ENCODE measurements at places on chromosomes 6 and 20. TPM values are rescaled to one million over a fixed set of nuclear protein-coding genes. Genes with fewer than 3 reads are reported as not detected.

DNA sequence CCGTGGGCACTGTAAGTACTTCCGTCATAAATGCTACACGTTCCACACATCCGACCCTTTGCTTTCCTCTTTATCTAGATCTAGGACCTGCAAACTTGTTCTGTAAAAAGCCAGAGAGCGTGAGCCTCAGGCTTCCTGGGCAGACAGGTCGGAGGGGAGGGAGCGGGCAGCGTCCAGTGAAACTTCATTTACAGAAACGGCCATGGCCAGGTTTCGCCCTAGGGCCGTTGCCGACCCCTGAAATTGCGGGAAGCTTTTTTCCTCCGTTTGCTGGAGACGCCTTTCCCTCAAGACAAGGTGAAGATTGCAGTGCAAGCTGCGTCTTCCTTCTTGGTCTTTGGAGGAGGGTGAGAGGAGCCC, 155.4 kb downstream of the DLL1 start:
- H3K4me3 ChIP-seq, result no peak overlapping the region
- H3K4me1 ChIP-seq, result no peaks in the 10 kb centered on the region
- no peak for DNase-seq
- peaks cover 9% of the 10 kb centered on the region for H3K36me3 ChIP-seq

GRCh38 chr6:119161438-119161837, 83.0 kb upstream of the FAM184A start:
- H3K4me3 ChIP-seq, result no peak overlapping the region
- H3K36me3 ChIP-seq, result peaks cover 4% of the 10 kb centered on the region
- DNase-seq, result no peak
- H3K4me1 ChIP-seq, result peaks cover 19% of the 10 kb centered on the region

DNA sequence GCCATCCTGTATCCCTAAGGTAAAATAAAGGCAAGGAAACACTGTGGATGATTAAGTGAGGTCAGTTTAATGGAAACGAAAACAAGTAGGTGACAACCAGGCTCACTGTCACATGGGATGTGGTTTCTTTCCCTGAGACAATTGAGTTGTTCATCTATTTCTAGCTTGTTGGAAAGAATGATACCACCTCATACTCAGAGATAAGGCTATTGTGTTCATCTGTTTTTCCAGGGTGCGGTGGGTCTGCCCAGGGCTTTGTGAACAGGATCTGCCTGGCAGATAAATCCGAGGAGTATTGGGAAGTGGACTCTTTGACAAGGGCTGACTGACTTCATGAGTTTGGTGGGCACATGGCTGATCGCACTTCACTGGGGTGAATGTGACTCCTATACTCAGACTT, 80.8 kb upstream of the TIAM2 start:
- DNase-seq, result no peak
- H3K27ac ChIP-seq, result peak overlapping the region; percentile 59
- H3K36me3 ChIP-seq, result no peaks in the 10 kb centered on the region

GRCh38 chr6:106825156-106825555, 149.4 kb downstream of the CD24 start:
- H3K27ac ChIP-seq, result no peak overlapping the region
- no peaks in the 10 kb centered on the region for H3K27me3 ChIP-seq
- H3K36me3 ChIP-seq, result no peaks in the 10 kb centered on the region
- no peak for DNase-seq
- no peaks in the 10 kb centered on the region for H3K4me1 ChIP-seq

- no peak overlapping the region for H3K4me3 ChIP-seq
- peaks cover 4% of the 10 kb centered on the region for H3K27me3 ChIP-seq
- H3K4me1 ChIP-seq, result peaks cover 13% of the 10 kb centered on the region
- H3K27ac ChIP-seq, result no peak overlapping the region
Measured at GRCh38 chr20:44070139-44070900, 116.7 kb downstream of the JPH2 start.

- no peak overlapping the region for H3K4me3 ChIP-seq
- no peaks in the 10 kb centered on the region for H3K27me3 ChIP-seq
- no peak for DNase-seq
Measured at GRCh38 chr6:46115634-46116033, 14.2 kb upstream of the ENPP4 start.

DNA sequence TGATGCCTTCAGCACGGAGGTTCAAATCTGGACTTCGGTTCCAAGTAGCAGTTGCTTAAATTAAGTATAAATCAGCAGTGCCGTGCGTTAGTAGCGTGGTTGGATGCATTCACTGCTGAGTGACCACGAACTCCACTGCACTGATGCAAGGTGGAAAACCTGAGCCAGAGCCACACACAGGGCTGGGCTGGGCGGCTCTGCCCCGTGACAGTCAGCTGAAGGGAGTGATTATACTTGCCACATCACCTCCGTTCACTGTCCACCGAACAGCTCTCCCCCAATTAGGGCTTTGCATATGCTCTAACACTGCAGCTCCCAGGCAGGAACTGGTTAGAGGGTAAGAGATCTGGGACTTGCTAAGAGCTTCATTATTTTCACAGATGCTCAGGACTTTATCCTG, 22.2 kb downstream of the PPP1R3G start:
- no peak overlapping the region for H3K27ac ChIP-seq
- H3K4me3 ChIP-seq, result no peak overlapping the region
- H3K4me1 ChIP-seq, result no peaks in the 10 kb centered on the region
- peaks cover 5% of the 10 kb centered on the region for H3K27me3 ChIP-seq
- peaks cover 15% of the 10 kb centered on the region for H3K36me3 ChIP-seq

- no peak overlapping the region for H3K4me3 ChIP-seq
- DNase-seq, result no peak
- no peaks in the 10 kb centered on the region for H3K4me1 ChIP-seq
Measured at GRCh38 chr6:103798166-103798565, 1061.6 kb downstream of the HACE1 start.

DNA sequence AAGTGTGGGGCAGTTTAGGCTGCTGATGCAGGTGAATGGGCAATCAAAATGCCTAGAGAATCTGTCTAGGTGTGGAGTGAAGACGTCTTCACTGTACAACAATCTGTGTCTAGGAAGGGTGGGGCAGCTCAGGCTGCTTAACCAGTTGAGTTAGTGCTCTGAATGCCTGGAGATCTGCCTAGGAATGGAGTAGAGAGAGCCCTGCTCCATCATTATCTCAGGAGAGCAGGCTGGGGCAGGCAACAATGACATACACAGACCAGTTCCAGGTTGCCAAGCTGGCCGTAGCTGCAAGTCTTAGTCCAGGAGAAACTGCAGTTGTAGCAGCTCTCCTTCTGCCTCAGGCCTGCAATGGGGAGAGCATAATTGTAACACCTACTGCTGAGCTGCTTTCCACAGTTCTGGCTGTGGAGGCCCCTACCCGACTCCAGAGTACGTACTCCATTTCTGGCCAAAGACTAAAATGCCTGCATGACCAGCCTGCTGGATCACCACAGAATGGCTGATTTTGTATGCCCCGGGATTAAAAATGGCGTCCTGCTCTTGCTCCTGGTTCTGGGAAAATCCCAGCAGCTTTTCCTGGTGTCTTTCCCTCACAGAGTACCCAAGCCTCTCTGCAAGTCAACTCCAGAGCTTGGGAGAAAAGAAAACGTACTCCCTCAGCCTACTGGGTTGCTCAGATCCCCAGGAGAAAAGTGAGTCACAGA, 545.4 kb downstream of the ADGRB3 start:
- H3K4me3 ChIP-seq, result no peak overlapping the region
- no peaks in the 10 kb centered on the region for H3K4me1 ChIP-seq
- no peak overlapping the region for H3K27ac ChIP-seq

GRCh38 chr6:113813142-113813541, 44.0 kb upstream of the MARCKS start:
- no peak overlapping the region for H3K27ac ChIP-seq
- no peak for DNase-seq
- H3K27me3 ChIP-seq, result peaks cover 3% of the 10 kb centered on the region
- no peaks in the 10 kb centered on the region for H3K36me3 ChIP-seq

GRCh38 chr20:46991880-46992639, 97.4 kb downstream of the EYA2 start:
- H3K36me3 ChIP-seq, result no peaks in the 10 kb centered on the region
- no peak overlapping the region for H3K4me3 ChIP-seq
- H3K27ac ChIP-seq, result no peak overlapping the region
- no peaks in the 10 kb centered on the region for H3K27me3 ChIP-seq

GRCh38 chr20:4961746-4962145, 39.6 kb downstream of the SLC23A2 start:
- H3K4me3 ChIP-seq, result no peak overlapping the region
- no peak for DNase-seq
- peaks cover 9% of the 10 kb centered on the region for H3K36me3 ChIP-seq
- peaks cover 1% of the 10 kb centered on the region for H3K27me3 ChIP-seq

DNA sequence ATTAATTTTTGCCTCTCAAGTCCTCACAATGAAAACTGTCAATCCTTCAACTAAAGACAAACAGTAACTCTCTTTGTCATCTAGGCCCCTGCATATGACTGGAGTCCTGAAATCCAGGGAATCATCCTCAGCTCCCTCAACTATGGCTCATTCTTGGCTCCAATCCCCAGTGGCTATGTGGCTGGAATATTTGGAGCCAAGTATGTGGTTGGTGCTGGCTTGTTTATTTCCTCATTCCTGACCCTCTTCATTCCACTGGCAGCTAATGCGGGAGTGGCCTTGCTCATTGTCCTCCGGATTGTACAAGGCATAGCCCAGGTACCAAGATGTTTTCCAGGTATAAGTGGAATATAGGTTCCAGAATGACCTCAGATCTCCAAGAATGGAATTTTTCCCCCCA, 15.4 kb downstream of the SLC17A4 start:
- no peaks in the 10 kb centered on the region for H3K36me3 ChIP-seq
- no peak overlapping the region for H3K4me3 ChIP-seq

GRCh38 chr6:63783096-63783495, 147.5 kb downstream of the PHF3 start:
- no peaks in the 10 kb centered on the region for H3K4me1 ChIP-seq
- peaks cover 2% of the 10 kb centered on the region for H3K27me3 ChIP-seq
- no peak overlapping the region for H3K27ac ChIP-seq
- H3K36me3 ChIP-seq, result peaks cover 3% of the 10 kb centered on the region

DNA sequence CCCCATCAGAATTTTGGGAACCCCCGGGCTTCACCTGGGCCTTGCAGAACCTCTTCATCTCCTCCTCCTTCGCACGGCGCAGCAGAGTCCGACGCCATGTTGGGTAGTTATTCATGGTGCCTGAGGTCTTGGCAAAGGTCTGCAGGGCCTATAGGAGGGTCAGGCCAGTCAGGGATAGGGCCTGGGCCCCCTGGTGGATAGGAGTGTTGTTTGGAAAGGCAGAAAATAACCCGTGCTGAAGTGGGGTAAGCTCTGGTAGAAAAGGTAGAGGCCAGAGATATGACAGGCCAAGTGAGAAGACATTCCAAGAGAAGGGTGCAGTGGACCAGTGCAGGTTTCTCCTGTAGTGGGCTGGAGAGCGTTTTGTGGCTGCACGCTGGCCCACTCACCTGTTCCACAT, 4.9 kb downstream of the SMPD2 start:
- no peak overlapping the region for H3K27ac ChIP-seq
- peaks cover 19% of the 10 kb centered on the region for H3K27me3 ChIP-seq
- H3K4me3 ChIP-seq, result no peak overlapping the region
- peaks cover 20% of the 10 kb centered on the region for H3K36me3 ChIP-seq
- no peaks in the 10 kb centered on the region for H3K4me1 ChIP-seq
- no peak for DNase-seq

DNA sequence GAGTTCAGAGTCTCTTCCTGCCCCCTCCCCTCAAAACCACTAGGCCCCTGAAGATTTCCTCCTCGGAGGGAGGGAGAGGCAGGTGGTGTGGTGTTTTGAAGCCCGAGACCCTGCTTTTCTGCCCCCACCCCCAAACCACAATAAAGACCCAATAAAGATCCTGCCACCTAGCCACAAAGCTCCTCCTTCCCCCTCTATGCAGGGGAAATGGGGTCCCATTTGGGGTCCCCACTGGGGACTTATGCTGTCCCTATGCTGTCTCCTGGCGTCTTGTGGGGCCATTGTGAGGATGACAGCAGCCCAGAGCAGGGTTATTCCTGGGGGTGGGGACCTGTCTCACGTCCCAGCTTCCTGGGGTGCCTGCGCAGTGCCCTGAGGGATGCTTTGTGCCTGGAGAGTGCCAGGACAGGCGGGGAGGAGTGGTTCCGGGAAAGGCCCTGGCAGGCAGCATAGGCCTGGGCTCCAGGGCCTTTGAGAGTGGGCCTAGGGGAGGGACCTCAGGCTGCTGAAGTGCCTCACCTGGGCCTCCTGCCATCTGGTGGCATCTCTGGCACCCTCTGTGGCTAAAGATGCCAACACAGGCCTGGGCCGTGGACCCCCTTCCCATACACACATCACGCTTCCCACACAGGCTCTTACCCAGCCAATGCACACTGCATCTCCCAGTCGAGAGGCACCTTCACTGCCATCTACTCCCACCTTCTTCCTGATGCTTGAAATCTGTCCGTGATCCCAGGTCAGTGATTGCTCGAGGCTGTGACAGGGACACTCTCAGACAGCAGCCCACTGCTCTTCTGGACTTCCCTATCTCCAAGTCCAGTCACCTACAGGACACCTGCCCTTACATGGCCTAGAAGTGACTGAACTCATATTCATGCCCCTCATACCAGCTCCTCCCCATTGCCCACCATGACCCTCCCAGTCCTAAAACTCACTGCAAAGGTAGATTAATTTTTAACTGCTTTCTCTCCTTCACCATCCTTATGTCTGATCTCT, 7.9 kb upstream of the ARMC12 start:
- no peak overlapping the region for H3K27ac ChIP-seq
- H3K36me3 ChIP-seq, result peaks cover 6% of the 10 kb centered on the region
- no peak for DNase-seq
- peaks cover 27% of the 10 kb centered on the region for H3K27me3 ChIP-seq
- H3K4me3 ChIP-seq, result peak overlapping the region; percentile 20

- peaks cover 2% of the 10 kb centered on the region for H3K4me1 ChIP-seq
- H3K27ac ChIP-seq, result no peak overlapping the region
- peaks cover 6% of the 10 kb centered on the region for H3K27me3 ChIP-seq
- H3K4me3 ChIP-seq, result no peak overlapping the region
- no peaks in the 10 kb centered on the region for H3K36me3 ChIP-seq
- DNase-seq, result no peak
Measured at GRCh38 chr20:48605364-48606171, 222.2 kb downstream of the PREX1 start.

GRCh38 chr6:53244399-53244931, 95.8 kb upstream of the GCM1 start:
- H3K36me3 ChIP-seq, result no peaks in the 10 kb centered on the region
- no peaks in the 10 kb centered on the region for H3K4me1 ChIP-seq
- no peak overlapping the region for H3K27ac ChIP-seq
- no peaks in the 10 kb centered on the region for H3K27me3 ChIP-seq
- no peak overlapping the region for H3K4me3 ChIP-seq

Gene GABRR1
- total RNA-seq, result not detected

Gene SERPINB6
- 186 TPM for total RNA-seq

Gene VGLL2
- total RNA-seq, result 0.77 TPM

Gene DEFB113
- total RNA-seq, result not detected

Gene MUC21
- 0.10 TPM for total RNA-seq

Gene BTNL2
- not detected for total RNA-seq

Gene ZSCAN31
- total RNA-seq, result 3.7 TPM

Gene KCNG1
- total RNA-seq, result 4.4 TPM

Gene ECHDC1
- 84.1 TPM for total RNA-seq

Gene C6orf163
- total RNA-seq, result 4.0 TPM

Gene BEND6
- 0.97 TPM for total RNA-seq

Data from endothelial cell (in vitro differentiated cells).